ENCODE measurements at places on chromosomes 16 and 17.

DNA sequence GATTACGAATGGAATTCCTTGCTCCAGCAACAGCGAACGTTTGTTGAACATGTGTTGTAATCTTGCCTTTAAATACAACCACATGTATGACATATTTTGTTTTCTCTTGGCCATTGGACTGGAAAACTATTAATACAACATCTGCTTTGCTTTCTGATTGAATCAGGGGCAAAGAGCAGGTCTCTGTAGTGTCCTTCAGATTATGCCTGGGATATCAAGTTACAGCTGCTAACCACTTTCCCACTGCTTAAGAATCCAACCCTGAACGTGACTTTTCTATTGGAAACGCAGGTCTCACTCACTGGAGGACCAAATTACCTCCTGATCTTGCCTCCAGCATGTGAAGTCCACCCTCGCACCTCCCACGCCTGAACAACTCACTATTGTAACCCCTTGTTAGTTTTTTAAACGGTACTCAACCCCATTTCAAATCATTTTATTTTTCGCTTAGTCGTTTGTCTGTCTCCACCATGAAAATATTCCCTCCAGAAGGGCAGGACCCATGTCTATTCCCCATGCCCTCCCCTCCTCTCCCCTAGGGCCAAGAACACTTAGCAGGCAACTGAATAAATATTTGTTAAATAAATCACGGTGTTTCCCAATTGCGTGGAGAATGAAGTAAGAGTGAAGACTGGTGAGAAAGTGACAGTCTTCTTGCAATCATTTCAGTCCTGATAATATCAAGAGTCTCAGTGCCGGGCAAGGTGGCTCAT, 57.4 kb upstream of the MRTFB start:
- peak; percentile 73 for DNase-seq

DNA sequence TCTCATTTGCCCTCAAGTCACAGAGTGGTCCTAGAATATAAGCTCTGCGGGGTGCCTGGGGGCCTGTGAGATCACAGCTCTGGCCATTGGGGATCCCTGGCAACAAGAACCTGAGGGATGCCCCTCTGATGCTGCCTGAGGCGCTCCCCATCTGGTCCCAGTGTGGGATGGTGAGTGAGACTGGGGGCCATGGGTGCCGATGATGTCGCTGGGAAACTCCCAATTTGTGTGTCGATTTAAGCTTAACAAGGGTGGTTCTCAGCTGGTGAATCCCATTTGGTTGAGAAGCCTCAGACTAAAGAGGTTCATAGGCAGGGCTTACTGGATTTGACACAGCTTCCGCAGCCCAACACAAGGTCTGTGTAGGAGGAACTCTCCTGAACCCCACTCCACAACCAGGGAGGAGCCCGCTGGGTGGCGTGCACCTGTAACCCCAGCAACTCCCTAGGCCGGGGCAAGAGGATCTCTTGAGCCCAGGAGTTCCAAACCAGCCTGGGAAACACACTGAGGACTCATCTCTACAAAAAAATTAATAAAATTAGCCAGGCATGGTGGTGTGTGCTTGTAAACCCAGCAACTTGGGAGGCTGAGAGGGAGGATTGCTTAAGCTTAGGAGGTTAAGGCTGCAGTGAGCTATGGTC, 63.7 kb upstream of the SIAH1 start:
- no peak for DNase-seq

DNA sequence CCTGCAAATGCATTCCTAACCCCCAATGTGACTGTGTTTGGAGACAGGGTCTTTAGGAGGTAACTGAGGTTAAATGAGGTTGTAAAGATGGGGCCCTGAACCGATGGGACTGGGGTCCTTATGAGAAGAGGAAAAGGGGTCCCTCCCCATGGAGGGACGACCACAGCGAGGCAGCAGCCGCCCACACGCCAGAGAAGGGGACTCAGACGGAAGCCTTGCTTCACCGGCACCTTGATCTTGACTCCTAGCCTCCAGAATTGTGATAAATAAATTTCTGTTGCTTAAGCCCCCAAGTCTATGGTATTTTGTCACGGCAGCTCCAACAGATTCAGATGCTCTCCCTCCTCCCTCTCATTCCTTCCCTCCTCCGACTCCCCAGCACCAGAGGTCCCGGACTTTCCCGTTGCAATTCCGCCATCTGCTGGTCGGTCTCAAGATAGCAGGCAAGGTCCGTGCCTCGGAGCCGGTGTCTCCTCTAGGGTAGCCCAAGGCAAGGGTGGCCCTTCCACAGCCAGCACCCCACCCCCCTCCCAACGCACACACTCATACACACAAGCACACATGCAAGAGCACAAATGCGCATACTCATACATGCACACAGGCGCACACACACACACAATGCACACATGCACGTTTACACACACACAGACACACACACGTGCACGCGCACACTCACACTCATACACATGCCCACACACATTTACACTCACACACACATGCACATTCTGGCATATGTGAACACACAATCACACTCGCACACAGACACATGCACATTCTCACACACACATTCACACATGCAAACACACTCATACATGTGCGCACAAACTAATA, 23.1 kb upstream of the C16orf78 start:
- DNase-seq = peak; percentile 10

DNA sequence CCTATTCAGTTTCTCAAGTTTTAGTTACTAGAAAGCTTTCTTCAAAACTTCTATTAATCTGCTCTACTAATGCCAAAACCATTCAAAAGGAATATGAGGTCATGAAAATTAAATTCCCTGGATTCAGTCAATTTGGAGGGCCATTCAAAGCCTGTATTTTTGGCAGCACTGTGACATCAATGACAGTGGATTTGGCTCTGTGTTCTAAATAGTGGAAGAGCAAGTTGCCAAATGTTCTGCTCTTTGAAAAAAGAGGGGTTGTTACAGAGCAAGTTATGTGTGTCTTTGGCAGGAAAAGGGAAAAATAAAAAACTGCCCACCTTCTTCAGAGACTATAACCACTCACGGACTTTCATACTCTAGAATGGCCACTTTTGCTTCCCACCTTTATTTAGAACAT, 3.2 kb upstream of the C16orf46 start:
- no peak for DNase-seq

GRCh38 chr17:73316919-73317505, 5.2 kb upstream of the CDC42EP4 start:
- DNase-seq = peak; percentile 60

- no peak for DNase-seq
Observed at GRCh38 chr16:58160855-58161254, 31.7 kb upstream of the CFAP20 start.

GRCh38 chr16:263182-263774, 12.5 kb downstream of the RGS11 start:
- DNase-seq = no peak

- no peak for DNase-seq
Observed at GRCh38 chr17:15893658-15894024, 51.3 kb upstream of the ADORA2B start.

- DNase-seq = no peak
Observed at GRCh38 chr16:57862698-57863433, 60.6 kb upstream of the KIFC3 start.

DNA sequence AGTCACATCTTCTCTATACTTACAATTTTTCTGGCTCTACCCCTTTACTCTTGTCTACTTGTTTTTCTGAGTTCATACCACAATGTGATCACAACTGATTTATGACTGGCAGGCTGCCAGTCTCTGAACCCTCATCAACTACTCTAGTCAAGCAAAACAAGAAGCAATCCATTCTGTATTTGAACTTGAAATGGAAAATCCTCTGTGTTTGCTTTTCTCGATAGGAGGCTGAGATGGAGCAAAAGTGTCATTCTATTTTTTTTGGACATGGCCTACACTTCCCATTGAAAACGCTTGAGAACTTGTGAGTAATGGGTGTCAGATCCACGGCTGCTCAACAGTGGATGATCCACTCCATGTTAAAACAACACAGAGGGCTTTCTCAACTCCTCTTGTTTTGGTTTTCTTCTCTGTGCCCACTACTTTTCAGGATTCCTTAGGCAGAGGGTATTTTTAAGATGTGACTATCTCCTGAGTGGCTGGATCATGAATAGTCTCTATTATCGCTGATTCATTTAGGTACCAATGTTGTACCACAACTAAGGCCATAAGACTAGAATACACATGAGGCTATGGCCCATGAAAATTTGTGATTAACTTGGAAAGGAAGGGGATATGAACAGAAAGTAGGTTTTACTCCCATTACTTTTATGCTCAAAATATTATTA, 11.7 kb downstream of the TMEM100 start:
- no peak for DNase-seq

GRCh38 chr17:38454532-38454931, 26.3 kb downstream of the ARHGAP23 start:
- no peak for DNase-seq

- no peak for DNase-seq
Observed at GRCh38 chr16:60199150-60199549, 1465.0 kb upstream of the GOT2 start.

DNA sequence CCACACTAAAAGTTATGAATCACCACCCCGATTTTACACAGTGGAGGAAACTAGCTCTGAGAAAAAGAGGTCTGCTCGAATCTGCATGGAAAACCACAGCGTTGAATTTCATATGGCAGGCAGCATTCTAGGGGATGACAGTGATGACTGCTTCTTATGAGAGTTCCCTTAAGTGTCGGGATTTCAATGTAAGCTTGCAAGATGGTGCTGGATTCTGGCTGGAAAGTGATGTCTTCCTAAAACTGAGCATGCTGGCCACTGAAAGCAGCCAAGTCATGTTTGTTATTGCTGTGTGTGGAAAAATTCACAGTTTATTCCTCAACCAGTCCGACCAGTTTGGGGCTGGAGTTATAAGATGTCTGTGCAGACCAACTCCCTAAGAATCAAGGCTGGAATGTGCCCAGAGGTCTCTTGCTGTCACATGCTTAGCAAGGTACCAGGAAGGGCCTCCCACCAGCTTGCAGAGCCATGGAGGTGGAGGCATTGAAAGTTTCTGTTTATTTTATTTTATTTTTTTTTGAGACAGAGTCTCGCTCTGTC, 37.2 kb upstream of the GAN start:
- no peak for DNase-seq

DNA sequence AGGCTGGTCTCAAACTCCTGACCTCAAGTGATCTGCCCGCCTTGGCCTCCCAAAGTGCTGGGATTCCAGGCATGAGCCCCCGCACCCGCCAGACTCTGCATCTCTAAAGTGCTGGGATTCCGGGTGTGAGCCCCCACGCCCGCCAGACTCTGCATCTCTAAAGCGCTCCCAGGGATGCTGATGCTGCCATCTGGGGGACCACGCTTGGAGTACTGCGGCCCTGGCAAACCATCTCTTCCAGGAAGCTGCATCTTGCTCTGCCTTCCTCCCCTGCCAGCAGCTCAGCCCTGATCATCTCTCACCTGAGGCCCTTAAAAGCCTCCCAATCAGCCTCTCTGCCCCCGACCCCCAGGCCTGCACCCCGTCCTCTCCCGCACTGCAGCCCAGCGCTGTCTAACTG, 4.1 kb downstream of the CEP295NL start:
- no peak for DNase-seq

DNA sequence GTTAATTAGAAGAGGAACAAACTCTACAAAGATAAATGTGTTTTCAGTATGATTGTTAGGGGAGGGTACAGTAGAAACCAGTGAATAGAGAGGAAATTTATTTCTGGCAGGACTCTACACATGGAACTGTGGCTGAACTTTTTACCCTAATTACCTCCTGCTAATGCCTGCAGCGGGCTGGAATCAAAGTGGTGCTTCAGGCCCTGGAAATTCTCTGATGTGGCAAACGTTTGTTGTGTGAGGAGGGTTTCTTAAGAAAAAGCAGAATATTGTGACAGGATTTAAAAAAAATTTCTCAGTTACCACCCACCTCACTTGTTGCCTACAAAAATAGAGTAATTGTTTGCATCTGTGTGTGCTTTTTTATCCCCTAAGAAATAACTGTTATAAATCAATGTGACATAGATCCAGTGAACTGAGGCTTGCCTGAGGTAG, 154.5 kb downstream of the BCAS3 start:
- no peak for DNase-seq

- DNase-seq = no peak
Observed at GRCh38 chr17:55632893-55633292, 89.8 kb downstream of the TMEM100 start.

Measured in NCI-H526 treated with DMSO at 0.1 percent for 48 hours (cell line).